ENCODE measurements at places on chromosomes 12 and 14. TPM values are rescaled to one million over a fixed set of nuclear protein-coding genes. Genes with fewer than 3 reads are reported as not detected.

DNA sequence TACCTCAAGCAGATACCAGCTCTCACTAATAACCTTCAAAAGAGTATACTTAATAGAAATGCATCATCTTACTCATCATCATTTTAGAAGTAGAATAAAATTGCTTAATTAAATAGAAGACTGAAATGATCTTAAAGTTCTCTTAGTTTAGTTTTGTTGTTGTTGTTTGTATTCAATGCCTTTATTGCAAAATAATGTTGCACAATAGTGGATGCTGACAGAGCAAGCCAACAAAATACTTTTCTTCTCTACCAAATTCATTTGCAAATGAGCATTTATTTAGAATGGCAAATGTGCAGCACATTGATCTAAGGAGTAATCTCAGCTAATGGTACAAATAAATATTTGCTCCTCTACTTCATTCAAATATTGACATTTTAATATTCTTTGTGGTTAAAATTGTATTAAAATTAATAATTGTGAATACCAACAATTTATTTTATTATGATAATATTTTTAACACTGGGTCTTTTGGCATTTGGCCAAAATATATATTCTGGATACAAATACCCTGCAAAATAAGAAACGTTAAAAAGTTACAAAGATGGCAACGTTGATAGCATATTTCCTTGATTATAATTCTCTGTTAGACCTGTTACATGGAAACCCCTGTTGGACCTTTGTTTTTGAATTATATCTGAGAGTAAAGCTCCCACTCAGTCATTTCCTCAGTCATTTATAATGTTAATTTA, 496.1 kb downstream of the RERGL start:
- H3K4me1 ChIP-seq, result no peaks in the 10 kb centered on the region
- no peaks in the 10 kb centered on the region for H3K36me3 ChIP-seq
- H3K4me3 ChIP-seq, result no peak overlapping the region

PLA2G1B gene
- total RNA-seq, result 1.1 TPM

DNA sequence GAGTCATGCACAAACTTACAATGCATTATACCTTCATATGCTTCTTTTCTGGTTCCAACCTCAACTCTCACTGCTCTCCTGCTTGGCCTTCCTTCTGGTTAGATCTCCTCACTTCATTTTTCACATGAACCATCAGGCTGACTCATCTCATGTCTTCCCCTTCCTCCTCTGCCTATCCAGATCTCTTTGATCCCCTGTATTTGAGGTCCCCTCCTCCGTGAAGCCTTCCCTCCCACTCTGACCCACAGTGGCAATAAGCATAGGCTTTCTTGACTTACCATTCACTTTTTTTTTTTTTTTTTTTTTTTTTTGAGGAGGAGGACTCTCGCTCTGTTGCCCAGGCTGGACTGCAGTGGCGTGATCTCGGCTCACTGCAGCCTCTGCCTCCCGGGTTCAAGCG, 14.7 kb upstream of the ASIC1 start:
- no peaks in the 10 kb centered on the region for H3K4me1 ChIP-seq
- no peaks in the 10 kb centered on the region for H3K36me3 ChIP-seq
- H3K27me3 ChIP-seq, result peaks cover 2% of the 10 kb centered on the region
- no peak for DNase-seq

AQP2 gene
- total RNA-seq, result not detected

GRCh38 chr14:58353516-58354299, 42.0 kb upstream of the TOMM20L start:
- no peak overlapping the region for H3K27ac ChIP-seq
- peaks cover 22% of the 10 kb centered on the region for H3K36me3 ChIP-seq
- H3K27me3 ChIP-seq, result no peaks in the 10 kb centered on the region
- no peak overlapping the region for H3K4me3 ChIP-seq
- DNase-seq, result no peak

DNA sequence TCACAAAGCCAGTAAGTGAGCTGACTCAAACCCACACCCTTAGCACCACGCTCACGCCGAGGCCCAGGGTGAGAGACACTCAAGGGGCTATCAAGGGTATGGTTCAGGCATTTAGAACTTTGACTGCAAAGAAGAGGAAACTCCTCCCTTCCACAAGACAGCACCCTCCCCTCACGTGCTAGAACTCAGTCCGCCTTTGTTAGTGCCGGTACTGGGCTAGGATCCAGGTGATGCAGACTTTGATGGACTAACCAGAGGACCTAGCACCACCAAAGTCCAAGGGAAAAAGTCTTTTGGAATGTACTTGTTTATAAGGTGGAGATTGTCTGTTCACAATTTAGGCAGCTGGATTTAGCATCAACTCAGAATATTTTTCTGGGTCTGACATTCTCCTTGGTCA, 33.7 kb downstream of the VWF start:
- H3K4me3 ChIP-seq, result no peak overlapping the region
- H3K27ac ChIP-seq, result no peak overlapping the region
- peak; percentile 49 for DNase-seq
- no peaks in the 10 kb centered on the region for H3K27me3 ChIP-seq

PTPRB gene
- 0.21 TPM for total RNA-seq

SMCO3 gene
- 0.15 TPM for total RNA-seq

DNA sequence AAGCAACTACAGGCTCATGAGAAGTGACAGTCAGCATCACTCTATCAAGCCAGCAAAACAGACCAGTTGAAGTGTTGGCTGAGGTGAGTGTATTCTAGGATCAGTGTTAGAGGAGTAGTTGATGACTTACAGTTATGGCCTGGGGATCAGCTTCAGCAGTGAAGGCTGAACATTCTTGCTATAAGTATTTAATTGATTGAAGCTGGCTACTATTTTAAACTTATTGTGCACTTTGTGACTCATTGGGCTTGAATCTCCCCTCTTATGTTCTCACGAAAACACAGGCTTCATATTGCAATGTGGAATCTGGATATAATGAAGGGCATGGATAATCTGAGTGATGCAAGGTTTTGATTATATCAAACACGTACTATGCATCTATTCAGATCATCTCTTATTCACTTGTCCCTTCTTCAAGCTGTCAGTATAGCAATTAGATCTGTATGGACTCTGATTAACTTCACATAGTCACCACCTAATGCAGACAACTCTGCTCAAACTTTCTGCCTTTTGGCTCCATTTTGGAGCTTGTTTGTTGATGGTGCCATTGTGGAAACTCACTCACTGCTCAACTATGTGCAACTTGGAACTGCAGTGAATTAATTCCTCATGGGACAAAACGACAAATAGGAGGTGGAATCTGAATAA, 309.2 kb downstream of the SLC16A7 start:
- no peak overlapping the region for H3K4me3 ChIP-seq
- H3K27ac ChIP-seq, result no peak overlapping the region
- H3K4me1 ChIP-seq, result peaks cover 3% of the 10 kb centered on the region

NKX2-8 gene
- total RNA-seq, result not detected

GRCh38 chr12:120713861-120714482, 3.7 kb downstream of the UNC119B start:
- H3K27ac ChIP-seq, result no peak overlapping the region
- no peak for DNase-seq
- no peak overlapping the region for H3K4me3 ChIP-seq
- no peaks in the 10 kb centered on the region for H3K27me3 ChIP-seq

DNA sequence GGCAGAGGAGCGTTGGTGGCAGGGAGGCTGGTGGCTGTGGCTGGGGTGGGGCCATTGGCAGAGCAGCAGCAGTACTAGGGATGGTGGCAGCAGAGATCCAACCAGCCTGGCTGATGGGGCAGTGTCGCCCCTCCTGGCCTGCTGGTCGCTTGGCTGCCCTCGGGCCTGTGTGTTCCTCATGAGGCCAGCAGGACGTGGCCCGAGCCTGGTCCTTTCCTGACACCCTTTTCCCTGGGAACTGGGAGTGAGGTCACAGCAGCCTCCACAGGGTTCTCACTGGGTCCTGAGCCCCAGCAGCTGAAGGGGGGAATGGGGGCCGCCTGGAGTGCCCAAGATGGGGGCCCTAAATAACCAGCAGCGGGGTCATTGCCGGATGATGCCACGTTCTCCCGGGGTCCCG, 46.1 kb downstream of the KIF26A start:
- H3K4me3 ChIP-seq, result no peak overlapping the region
- no peak for DNase-seq
- H3K4me1 ChIP-seq, result no peaks in the 10 kb centered on the region
- no peaks in the 10 kb centered on the region for H3K36me3 ChIP-seq

TMTC1 gene
- 25.2 TPM for total RNA-seq

DNA sequence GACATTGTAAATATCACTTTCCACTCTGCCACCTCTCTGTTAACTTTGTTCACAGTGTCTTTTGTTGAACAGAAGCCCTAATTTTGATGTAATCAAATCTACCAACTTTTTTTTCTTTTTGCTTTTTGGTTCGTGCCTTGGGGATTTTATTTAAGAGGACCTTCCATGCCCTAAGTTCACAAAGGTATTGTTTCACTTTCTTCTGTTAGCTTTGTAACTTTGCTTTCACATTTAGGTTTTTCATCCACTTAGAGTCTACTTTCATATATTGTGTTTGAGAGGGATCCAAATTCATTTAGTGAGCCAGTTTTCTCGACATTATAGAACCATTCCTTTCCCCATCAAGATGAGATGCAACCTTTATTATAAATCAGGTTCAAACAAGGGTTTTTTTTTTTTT, 275.7 kb upstream of the CRY1 start:
- no peaks in the 10 kb centered on the region for H3K4me1 ChIP-seq
- H3K27ac ChIP-seq, result no peak overlapping the region
- no peak overlapping the region for H3K4me3 ChIP-seq
- H3K27me3 ChIP-seq, result peaks cover 23% of the 10 kb centered on the region
- no peak for DNase-seq

PRIMA1 gene
- not detected for total RNA-seq

DNA sequence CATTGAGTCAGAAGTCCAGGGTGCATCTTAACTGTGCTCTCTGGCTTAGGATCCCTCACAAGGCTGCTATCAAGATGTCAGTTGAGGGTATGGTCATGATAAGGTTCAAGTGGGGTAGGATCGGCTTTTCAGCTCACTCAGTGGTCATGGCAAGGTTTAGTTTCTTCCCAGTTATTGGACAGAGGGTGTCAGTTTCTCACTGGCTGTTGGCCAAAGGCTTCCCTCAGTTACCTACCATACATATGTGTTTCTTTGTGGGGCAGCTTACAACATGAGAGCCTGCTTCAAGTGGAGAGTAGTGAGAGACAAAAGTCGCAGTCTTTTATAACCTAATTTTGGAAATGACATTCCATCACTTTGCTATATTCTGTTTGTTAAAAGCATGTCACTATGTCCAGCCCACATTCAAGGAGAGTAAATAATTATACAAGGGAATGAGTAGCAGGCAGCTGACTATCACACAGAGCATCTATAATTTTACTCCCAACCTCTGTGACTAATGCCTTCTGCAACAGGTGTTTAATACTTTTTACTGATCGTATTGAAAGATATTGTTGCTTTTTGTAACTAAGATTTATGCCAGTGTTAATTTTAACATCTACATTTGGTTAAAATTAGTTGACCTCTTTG, 572.8 kb upstream of the FBXO33 start:
- H3K27me3 ChIP-seq, result no peaks in the 10 kb centered on the region
- DNase-seq, result no peak
- no peak overlapping the region for H3K27ac ChIP-seq
- H3K36me3 ChIP-seq, result no peaks in the 10 kb centered on the region
- no peak overlapping the region for H3K4me3 ChIP-seq

PNP gene
- total RNA-seq, result 34.8 TPM

DNA sequence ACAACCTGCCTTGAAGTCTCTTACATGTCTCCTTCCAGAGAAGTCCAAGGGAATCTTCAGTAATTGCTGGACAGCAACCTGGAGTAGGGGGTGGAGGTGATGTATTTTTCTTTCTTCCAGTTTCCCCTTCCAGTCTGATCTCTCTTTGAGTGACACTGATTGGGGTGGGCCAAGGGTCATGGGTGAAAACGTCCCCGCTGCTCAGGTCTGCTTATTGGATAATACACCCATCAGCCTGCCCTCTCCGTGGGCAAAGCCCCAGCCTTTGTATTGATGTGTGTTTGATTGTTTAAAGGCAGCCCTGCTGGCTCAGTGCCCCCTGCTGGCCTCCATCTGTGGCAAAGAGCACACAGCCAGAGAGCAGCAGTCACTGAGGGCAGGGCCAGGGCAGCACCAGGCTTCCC, 35.7 kb upstream of the ATP2A2 start:
- H3K27ac ChIP-seq, result no peak overlapping the region
- peaks cover 8% of the 10 kb centered on the region for H3K36me3 ChIP-seq
- H3K4me1 ChIP-seq, result peaks cover 42% of the 10 kb centered on the region
- H3K27me3 ChIP-seq, result no peaks in the 10 kb centered on the region

GRCh38 chr12:79688376-79689060, 2.2 kb downstream of the PAWR start:
- DNase-seq, result no peak
- peak overlapping the region; percentile 90 for H3K27ac ChIP-seq
- H3K36me3 ChIP-seq, result no peaks in the 10 kb centered on the region
- peak overlapping the region; percentile 87 for H3K4me3 ChIP-seq

- H3K27ac ChIP-seq, result no peak overlapping the region
- no peaks in the 10 kb centered on the region for H3K27me3 ChIP-seq
- no peak for DNase-seq
- H3K36me3 ChIP-seq, result peaks cover 7% of the 10 kb centered on the region
- H3K4me1 ChIP-seq, result peaks cover 29% of the 10 kb centered on the region
Observed at GRCh38 chr12:42323856-42324255, 2.0 kb downstream of the ZCRB1 start.

RNASE2 gene
- not detected for total RNA-seq

- H3K36me3 ChIP-seq, result peaks cover 17% of the 10 kb centered on the region
- H3K27me3 ChIP-seq, result no peaks in the 10 kb centered on the region
- peaks cover 3% of the 10 kb centered on the region for H3K4me1 ChIP-seq
- no peak overlapping the region for H3K27ac ChIP-seq
- DNase-seq, result no peak
Observed at GRCh38 chr12:113857371-113857770, 108.8 kb downstream of the RBM19 start.

GRCh38 chr14:62181591-62181990, 419.4 kb downstream of the SNAPC1 start:
- H3K27me3 ChIP-seq, result peaks cover 53% of the 10 kb centered on the region
- no peak overlapping the region for H3K27ac ChIP-seq
- no peaks in the 10 kb centered on the region for H3K4me1 ChIP-seq
- no peak overlapping the region for H3K4me3 ChIP-seq
- no peak for DNase-seq

DNA sequence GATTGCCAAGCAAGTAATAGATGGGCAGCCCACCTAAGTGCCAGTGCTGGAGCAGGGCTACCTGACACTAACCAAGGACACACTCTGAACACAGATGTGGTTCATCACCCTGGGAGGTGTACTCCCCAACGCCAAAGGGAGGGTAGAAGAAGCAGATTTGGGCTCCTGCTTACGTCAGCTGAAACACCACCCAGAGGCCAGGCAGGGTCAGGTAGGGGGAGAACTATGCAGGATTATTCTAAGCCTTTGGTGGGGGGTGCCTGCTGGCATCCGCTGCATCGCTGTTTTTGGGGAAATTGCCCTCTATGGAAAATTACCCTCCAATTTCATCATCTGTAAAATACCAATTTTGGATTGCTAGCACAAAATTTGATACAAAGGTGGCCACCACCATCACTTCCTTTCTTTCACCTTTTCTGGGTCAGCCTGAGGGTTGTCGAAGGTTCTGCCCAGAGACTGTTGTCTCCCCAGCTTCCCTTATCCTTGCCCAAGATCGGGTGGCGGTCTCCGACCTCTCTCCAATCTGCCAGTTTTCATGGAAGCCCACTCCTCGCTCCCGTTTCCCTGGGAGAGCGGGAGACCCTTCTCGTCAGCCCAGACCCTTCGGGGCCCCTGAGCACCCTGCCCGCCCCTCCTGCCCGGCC, 535 bp downstream of the BIN2 start:
- H3K4me1 ChIP-seq, result peaks cover 10% of the 10 kb centered on the region
- no peak overlapping the region for H3K27ac ChIP-seq
- DNase-seq, result no peak
- no peak overlapping the region for H3K4me3 ChIP-seq
